ENCODE measurements at places on chromosomes 16 and 17.

DNA sequence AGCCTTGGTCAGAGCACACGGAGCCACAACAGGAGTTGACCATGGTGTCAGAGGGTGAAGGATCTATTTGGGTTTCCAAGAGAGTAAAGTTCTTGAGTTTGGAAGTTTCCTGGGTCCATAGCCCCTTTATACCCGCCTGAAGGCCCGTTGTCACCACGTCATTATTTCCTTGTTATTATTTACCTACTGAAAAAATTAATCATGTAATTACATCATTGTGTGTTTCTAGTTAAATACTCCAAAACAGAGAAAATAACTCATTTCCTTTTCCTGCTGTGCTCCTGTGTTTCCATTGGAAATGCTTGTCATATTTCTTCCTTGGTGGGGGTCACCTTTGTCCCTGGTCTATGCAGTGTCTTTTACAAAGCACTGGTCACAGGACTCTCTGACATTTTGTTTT lies at the start of gene KRTAP4-8:
Gene KRTAP4-8, minus strand, starts transcription at position 101 of the 400 bp plus-strand sequence. Its CDS starts 58 bp downstream, at position 43.
- DNase-seq: no peak

- DNase-seq: no peak
Measured at GRCh38 chr16:27918755-27919154, 144.8 kb downstream of the GSG1L start.

- no peak for DNase-seq
Measured at GRCh38 chr16:62711797-62712196, 675.6 kb upstream of the CDH8 start.

- peak; percentile 89 for DNase-seq
Measured at GRCh38 chr17:2025622-2026309, 632 bp upstream of the RTN4RL1 start.

DNA sequence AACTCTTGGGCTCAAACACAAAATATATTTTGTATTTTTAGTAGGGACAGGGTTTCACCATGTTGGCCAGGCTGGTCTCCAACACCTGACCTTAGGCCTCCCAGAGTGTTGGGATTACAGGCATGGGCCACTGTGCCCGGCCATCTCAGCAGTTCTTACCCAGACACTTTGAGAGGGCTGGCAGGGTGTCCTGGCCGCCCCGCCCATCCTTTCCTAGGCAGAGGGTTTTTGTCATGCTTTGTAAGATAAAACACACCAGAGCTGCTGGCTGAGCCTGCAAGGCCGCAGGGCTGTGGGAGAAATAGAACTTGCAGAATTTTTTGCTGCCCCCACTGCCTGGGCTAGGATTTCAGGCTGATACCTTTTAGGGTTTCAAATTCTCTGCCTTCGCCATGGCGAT lies 8.7 kb downstream of the PPL start:
- DNase-seq: no peak

DNA sequence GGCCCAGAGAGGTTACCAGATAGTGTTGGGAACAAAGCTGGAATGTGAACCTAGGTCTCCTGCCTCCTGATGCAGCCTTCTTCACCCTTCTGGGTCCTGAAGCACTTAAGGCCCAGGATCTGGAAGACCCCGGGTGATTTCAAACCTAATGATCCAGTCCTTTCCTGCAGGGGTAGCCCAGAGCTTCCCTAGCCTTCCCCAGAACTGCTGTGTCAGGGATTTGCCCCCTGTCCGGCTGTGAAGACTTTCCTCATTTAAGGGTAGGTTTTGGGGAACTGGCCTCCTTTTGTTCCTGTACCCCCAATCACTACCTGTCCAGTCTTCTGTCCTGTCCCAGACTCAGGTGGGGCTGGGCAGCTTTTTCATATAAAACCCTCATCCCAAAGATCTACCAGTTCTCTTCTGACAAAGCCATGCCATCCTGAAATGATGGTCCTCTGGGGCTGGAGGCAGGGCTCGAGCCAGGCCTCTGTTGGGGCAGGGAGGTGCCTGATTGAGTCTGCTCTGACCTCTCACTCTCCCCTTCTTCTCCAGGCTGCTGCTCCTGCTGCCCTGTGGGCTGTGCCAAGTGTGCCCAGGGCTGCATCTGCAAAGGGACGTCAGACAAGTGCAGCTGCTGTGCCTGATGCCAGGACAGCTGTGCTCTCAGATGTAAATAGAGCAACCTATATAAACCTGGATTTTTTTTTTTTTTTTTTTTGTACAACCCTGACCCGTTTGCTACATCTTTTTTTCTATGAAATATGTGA lies 1.3 kb downstream of the MT1X start:
- no peak for DNase-seq

GRCh38 chr17:964876-965275 lies 14.7 kb downstream of the NXN start:
- DNase-seq: no peak
